ENCODE measurements at places on chromosomes 5 and 9.

DNA sequence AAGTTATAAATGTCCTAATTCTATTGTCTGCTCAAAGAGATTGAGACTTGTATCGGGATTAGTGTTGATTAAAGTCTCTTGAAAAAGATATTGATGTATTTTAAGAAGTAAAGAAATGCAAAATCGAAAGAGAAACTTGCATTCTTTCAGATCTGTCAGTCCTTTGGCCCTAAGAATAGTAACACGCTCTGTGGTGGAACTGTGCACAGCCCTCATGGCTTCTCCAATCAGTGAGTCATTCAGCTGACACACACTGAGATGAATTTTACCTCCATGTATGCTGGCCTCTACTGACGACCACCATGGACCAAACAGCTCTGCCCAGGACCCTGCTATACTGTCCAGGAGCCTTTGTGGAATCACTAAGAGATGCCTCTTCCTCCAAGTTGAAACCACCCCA lies 232.4 kb downstream of the ESM1 start:
- DNase-seq, result no peak

GRCh38 chr5:170571281-170571731 lies 67.5 kb downstream of the KCNIP1 start:
- DNase-seq, result no peak

DNA sequence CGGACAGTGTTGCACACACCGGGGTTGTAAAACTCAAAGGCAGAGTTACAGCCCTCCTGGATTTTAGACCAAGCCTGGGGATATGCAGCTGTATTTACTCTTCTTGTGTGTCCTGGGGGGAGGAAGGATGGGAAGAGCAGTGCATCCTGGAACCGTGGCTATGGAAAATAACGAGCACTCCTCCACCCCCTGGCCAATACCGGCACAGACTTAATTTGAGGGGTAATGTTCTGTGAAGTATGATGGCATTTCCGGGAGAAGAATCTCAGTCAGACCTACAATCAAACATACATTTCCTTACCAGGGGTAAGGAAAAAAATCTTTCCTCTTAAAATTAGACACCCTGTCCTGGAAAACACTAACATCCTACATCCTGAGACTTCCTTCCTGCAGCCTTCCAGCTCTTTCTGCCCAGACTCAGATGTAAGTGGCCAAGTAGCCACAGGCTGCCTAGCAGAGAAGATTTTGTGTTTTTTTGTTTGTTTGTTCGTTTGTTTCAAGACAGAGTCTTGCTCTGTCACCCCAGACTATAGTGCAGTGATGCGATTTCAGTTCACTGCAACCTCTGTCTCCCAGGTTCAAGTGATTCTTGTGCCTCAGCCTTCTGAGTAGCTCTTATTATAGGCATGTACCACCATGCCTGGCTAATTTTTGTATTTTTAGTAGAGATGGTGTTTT lies 11.0 kb upstream of the ERMP1 start:
- DNase-seq, result no peak

- no peak for DNase-seq
These were observed 15.1 kb upstream of the TNFSF15 start for GRCh38 chr9:114820776-114821501.

DNA sequence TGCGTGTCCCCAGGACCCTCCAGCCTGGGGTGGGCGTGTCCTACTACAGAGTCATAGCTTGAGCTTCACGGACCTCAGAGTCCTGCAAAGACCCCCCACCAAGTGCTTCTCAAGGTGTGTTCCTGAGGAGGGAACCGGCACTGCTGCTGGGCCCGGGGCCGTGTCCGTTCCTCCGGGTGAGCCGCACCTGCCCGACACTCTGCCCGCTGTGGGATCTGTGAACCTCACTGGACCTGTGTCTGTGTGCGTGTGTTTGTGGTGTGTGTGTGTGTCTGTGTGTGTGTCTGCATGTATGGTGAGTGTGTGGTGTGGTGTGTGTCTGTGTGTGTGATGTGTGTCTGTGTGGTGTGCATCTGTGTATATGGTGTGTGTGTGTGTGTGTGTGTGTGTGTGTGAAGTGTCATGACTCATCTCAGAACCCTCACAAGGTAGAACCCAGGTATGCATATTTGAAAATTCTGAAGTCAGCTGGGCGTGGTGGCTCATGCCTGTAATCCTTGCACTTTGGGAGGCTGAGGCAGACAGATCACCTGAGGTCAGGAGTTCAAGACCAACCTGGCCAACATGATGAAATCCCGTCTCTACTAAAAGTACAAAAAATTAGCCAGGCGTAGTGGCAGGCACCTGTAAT lies 40.9 kb upstream of the RXRA start:
- no peak for DNase-seq

GRCh38 chr5:50663636-50664035 lies 2.8 kb upstream of the PARP8 start:
- no peak for DNase-seq

- DNase-seq, result no peak
These were observed 15.9 kb upstream of the C5orf63 start for GRCh38 chr5:127089191-127089590.

GRCh38 chr9:86941197-86941596 lies 6.1 kb downstream of the GAS1 start:
- DNase-seq, result no peak

Data from NCI-H1105 (cell line).